ENCODE measurements at places on chromosomes 1 and 21. TPM values are rescaled to one million over a fixed set of nuclear protein-coding genes. Genes with fewer than 3 reads are reported as not detected.

GRCh38 chr1:96991261-96991660 is 269.7 kb downstream of the PTBP2 start:
- no peak for DNase-seq

DNA sequence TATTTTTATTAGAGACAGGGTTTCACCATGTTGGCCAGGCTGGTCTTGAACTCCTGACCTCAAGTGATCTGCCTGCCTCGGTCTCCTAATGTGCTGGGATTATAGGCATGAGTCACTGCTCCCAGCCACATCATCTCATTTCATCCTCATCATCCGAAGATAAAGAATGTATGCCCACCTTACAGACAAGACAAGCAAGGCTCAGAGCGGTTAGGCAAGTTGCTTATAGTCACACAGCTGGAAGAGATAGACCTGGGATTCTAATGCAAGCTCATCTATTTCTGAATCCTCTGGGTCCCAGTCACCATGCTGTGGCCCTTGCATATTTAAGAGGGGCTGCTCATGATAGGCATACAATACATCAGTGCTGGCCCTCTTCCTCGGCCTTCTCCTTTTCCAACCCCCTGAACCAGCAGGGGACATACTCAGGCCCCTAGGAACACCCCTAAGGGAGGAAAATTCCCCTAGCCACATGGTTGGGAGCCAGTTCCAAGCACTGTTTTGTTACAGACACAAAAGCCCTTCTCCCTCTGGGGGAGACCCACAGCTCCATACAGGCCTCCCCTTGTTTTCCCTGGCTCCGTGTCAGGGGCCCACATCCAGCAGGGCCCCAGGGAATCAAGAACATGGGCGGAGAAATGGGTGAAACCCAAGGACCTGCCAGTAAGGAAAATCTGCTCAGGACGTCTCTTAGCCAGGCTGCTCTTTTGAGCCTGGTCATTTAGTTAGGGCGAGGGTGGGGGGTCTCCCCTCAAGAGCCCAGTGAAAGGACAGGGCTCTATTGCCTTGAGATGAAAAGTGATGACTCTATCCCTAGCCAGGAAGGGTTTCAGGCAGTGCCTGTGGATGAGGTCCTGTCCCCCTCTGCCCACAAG is 6.9 kb downstream of the CSRP1 start:
- no peak for DNase-seq

- DNase-seq: no peak
Measured at GRCh38 chr1:65075123-65075976, 72.7 kb upstream of the AK4 start.

DNA sequence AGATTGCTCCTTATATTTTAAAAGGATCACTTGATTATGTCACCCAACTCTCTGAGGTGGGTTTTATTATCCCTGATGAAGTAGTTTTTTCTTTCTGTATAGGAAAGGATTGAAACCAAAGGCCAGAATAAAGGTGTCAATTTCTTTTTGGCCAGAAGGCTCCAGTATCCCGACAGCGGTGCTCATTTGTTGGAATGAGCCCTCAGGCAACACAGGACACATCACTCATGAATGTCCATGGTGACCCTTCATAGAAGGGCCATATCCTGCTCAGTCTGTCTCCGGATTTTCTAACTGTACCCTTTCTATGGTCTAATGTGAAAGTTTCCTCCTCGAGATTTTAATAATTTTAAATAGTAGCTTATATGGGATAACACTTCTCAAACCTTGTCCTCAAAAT is 171.3 kb upstream of the USP24 start:
- DNase-seq: no peak

DNA sequence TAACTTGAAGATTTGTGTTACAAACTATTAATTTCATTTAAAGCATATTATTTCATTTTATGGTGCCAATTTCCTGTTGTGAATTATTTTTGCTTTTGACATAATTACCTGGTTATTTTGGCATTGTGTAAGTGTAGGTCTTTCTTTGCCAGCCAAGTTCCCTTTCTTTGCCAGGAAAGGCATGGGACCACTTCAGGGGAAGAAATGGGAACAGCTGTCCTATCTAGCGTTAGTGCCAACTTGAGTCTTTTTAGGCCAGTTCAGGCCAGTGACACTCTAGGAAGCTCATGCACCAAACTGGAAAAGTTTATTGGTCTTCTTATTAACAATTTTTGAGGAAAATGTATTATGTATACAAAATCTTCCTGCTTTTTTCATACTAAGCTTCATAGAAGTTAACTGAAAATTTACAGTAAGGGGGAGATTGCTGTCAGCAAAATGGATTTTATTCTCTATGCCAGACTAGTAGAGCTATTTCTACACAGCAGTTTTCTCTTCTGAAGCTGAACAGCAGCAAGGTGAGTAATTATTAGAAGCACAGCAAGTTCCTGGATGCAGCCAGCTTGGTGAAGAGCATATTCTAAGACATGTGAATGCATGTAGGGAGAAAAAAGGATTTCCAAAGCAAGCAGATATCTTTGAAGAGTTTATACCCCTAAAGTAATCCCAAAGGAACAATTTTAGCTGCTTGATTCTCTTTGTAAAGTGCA is 914.6 kb upstream of the ADGRL4 start:
- no peak for DNase-seq

GRCh38 chr1:197909384-197909783 is 7.0 kb downstream of the C1orf53 start:
- no peak for DNase-seq

The TTC34 gene
- total RNA-seq: 0.35 TPM

- DNase-seq: no peak
Measured at GRCh38 chr1:56034847-56035481, 544.4 kb downstream of the PLPP3 start.

GRCh38 chr1:25985171-25985570 is 12.7 kb downstream of the PAFAH2 start:
- DNase-seq: no peak

The SHISAL2A gene
- not detected for total RNA-seq

The SDC3 gene
- total RNA-seq: 53.4 TPM

The MYOG gene
- total RNA-seq: not detected

- DNase-seq: no peak
Measured at GRCh38 chr1:28354121-28354520, 15.4 kb upstream of the PHACTR4 start.

The SPRR5 gene
- not detected for total RNA-seq

DNA sequence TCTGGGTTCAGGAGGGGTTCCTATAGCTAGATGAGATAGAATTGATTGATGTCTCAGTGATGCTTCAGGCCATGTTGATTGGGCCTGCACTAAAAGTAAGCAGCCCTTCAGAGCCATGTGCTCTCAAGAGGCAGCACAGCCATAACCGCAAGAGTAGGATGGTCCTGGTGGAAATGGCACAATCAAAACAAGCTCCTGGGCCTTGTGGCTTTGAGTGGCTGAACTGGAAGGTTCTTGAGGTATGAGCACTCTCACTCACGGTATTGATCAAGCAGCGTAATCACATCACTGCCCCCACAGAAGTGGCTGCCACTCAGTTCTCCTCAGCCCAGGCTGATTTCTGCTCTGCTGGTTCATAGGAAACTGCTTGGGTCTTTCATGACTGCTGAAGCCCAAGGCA is 76.0 kb downstream of the DDR2 start:
- no peak for DNase-seq

- DNase-seq: no peak
Measured at GRCh38 chr1:107076841-107077240, 20.4 kb downstream of the PRMT6 start.

DNA sequence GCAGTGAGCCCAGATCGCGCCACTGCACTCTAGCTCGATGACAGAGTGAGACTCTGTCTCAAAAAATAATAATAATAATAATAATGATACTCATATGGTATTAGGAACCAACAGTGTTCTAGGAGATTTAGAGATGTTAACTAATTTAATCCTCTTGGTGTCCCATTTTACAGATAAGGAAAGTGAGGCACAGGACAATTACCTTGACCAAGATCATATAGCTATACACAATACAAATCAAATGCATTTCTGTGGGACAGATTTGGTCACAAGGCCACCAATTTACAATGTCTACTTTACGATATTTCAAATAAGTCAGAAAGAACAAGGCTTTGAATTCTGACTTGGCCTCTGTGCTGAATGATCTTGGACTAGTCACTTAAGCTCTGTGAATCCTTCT is 2.2 kb upstream of the ZMYM4 start:
- DNase-seq: no peak

DNA sequence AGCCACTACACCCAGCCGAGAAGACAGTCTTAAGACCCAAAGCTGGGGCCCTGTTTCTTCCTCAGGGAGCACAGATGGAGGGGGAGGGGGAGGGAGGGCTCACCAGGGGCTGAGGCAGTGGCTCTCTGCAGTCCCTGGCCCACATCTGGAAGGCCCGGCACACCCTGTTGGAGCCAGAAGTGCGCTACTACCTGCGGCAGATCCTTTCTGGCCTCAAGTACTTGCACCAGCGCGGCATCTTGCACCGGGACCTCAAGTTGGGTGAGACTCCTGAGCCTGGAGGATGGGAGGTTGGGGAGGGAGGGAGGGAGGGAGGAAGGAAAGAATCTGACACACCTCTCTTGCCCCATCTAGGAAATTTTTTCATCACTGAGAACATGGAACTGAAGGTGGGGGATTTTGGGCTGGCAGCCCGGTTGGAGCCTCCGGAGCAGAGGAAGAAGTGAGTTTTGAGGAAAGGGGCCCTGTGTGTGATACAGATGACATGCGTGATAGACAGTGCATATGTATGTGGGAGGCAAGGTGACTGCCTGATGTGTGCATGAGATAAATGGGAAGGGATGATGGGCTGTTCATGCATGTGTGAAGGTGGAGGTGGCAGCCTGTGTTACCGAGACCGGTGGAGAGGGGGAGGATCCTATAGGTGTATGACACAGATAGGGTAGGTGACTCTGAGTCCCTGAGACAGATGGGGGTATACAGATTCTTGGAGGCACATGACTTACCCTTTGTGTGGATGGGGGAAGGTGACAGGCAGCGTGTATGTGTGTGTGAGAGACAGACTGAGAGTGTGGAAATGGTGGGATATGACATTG is 1.5 kb downstream of the PLK3 start:
- DNase-seq: no peak
